ENCODE measurements at places on chromosomes 3 and 15. TPM values are rescaled to one million over a fixed set of nuclear protein-coding genes. Genes with fewer than 3 reads are reported as not detected.

GRCh38 chr3:35043040-35043439, 596.3 kb upstream of the ARPP21 start:
- no peak for DNase-seq

Gene BNIP2
- 77.5 TPM for polyA plus RNA-seq

Gene ZNF80
- polyA plus RNA-seq: not detected

Gene ALDH1A2
- 246 TPM for polyA plus RNA-seq
